ENCODE measurements at places on chromosomes 5 and 9.

- DNase-seq, result no peak
These were observed 62.5 kb downstream of the FRMD3 start for GRCh38 chr9:83475741-83476140.

DNA sequence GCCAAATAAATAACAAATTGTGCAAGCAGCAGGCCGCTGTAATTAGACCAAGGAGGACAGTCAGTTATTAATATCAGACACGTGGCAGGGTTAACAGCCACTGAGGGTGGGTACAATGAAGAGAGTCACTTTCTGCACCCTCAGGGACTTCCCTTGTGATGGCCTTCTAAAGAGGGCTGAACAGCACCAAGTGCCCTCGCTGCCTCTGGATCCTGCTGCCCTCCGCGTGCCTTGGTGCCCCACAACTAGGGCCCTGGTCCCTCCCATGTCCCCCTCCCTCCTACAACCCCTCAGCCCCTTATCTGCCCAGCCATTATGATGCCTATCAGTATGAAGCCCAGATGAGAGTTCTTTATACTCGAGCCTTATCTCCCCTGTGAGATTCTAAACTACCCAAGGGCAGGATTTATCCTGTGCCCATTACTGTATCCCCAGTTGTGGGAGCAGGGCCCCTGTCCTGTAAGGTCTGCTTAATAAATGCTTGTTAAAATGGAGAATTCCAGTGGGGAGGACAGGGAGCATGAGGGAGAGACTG lies 37.3 kb downstream of the PCDH1 start:
- DNase-seq, result no peak

- no peak for DNase-seq
These were observed 473.4 kb downstream of the NTRK2 start for GRCh38 chr9:85142968-85143367.

- no peak for DNase-seq
These were observed 50.6 kb downstream of the LHX2 start for GRCh38 chr9:124062172-124062571.

- DNase-seq, result no peak
These were observed 44.1 kb downstream of the CCL28 start for GRCh38 chr5:43367909-43368669.

- no peak for DNase-seq
These were observed 31.0 kb downstream of the LRRTM2 start for GRCh38 chr5:138844125-138844461.

DNA sequence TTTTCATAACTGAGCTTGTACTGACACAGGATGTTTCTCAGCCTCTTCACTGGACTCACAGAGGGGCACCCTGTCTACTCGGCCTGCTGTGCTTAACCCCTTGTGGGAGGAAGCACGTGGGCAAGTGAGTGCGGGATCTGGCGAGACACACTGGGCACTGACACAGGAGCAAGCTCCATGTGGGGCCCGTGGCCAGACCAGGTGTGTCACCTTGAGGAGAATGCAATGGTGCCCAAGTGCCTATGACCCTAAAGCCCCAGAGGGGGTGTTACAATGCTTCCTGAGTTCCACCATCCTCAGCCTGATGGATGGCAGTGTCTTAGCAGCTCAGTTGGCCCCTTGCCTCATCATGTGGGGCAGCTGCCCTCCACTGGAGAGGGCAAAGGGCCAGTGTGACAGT lies 128.9 kb downstream of the ALDH1A1 start:
- no peak for DNase-seq

- DNase-seq, result no peak
These were observed 699.3 kb upstream of the WWC1 start for GRCh38 chr5:167592114-167592513.

- DNase-seq, result no peak
These were observed 736.9 kb downstream of the TLE1 start for GRCh38 chr9:80952363-80952922.

DNA sequence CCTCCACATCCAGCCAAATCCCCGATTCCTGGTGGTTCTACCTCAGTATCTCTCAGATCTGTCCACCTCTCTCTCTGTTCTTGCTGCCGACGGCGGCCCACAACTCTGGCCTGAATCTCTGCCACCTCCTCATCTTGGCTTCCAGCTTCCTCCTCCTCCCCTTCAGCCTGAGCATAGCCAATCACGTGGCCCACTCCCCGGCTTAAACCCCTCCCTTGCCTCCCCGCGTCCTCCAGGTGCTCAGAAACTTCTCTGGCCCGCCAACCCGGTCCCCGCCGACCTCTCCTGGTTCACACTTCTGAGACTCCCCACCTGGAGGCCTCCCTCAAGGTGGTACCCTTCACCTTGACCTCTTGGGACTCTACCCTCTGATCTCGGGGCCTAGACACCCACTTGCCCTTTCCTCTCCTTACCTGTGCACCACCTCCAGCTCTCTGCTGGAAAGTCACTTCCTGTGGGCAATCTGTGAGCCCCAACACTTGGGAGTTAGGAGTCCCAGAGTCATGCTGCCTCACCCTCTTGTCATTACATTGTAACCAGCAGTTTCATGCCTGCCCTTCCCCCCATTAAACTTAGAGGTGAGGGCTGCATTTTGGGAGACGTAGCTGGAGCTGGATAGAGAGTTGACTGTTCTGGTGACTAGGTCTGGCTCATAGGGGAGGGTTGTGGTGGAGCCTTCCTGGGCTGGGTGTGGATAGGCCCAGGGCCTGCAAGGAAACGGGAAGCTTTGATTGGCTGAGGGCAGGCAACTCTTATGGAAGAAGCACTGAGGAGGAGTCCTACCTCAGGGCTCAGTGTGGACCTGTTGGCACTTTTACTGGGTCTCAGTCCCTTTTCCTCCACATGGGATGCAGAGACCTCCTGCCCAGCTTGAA lies 4.5 kb upstream of the SET start:
- peak; percentile 85 for DNase-seq

GRCh38 chr5:55492449-55492848 lies 42.3 kb downstream of the PLPP1 start:
- DNase-seq, result no peak

DNA sequence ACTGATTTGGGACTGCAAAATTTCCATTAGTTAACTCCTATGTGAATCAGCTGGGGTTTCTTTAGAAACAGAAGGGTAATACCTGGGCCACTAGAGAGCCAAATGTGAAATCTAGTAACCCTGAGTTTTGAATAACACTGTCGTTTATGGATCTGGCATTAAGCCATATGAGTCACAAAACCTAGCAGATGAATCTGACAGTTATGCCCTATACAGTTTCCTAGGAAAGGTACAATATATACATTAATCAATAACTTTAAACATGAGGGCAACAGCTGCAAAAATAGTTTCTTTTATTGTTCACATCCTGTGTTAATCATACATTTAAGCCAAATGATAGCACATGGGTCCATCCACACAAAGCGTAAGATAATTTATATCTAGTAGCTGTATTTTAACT lies 56.9 kb downstream of the PAM start:
- DNase-seq, result no peak

GRCh38 chr9:133855802-133856521 lies 117.8 kb upstream of the SARDH start:
- DNase-seq, result no peak

DNA sequence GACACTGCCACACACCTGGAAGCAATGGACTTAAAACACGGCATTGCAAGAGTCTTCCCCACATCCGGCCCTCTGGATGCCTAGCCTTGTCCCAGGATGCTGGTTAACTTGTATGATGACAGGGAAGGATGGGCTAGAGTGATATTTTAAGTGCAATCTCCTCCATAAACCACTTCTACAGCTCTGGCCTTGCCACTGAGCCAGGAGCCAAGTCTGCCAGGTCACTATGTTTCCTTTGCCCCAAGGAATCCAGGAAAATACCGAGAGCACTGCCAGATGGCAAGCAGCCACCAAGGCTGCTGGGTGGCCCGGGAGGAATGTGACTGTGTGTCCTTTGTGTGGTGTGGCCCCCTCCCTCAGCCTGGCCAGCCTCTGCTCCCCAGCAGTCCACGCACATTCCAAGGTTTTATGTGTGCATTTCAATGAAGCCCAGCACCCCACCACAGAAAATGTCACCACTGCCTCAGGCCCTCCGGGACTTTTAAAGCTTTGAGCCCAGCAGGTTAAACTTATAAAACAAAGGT lies 106.0 kb downstream of the FRMD3 start:
- DNase-seq, result peak; percentile 11

- no peak for DNase-seq
These were observed 62.7 kb downstream of the PCSK5 start for GRCh38 chr9:75953218-75953617.

- DNase-seq, result no peak
These were observed 4.8 kb downstream of the PSMB7 start for GRCh38 chr9:124410321-124410913.

GRCh38 chr9:38026840-38027527 lies 42.0 kb downstream of the SHB start:
- no peak for DNase-seq

GRCh38 chr5:39080168-39080567 lies 6.0 kb upstream of the RICTOR start:
- DNase-seq, result no peak

GRCh38 chr5:154483654-154484392 lies 5.8 kb upstream of the HAND1 start:
- no peak for DNase-seq

- no peak for DNase-seq
These were observed 47.5 kb downstream of the DAB2IP start for GRCh38 chr9:121698627-121699570.

GRCh38 chr5:53542926-53543325 lies 17.5 kb upstream of the NDUFS4 start:
- no peak for DNase-seq

GRCh38 chr9:27431543-27432147 lies 92.4 kb upstream of the IFNK start:
- DNase-seq, result no peak

DNA sequence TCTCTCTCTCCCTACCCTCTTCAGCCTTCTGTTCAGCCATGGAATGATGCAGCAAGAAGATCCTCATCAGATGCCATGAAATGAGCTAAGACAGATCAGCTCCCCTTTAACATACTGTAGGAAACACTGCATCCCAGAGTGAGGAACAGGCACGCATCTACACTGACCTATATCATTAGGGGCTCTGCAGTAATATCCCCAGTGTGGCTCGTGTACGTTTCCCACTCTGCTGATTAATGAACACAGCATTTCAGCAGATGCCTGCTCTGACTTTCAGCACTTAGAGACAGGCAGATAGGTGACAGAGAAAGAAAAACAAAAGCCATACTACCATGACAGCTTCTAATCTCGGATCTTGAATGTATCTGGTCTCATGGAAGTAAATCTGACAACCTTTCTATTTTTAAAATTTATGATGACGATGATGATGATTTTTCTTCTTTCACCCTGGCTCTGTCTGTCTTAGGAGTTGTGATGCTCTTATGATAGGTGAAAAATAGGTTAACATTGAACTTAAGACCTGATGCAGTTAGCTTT lies 750.3 kb downstream of the CDH12 start:
- DNase-seq, result no peak

GRCh38 chr5:84260140-84260539 lies 124.5 kb downstream of the EDIL3 start:
- no peak for DNase-seq

DNA sequence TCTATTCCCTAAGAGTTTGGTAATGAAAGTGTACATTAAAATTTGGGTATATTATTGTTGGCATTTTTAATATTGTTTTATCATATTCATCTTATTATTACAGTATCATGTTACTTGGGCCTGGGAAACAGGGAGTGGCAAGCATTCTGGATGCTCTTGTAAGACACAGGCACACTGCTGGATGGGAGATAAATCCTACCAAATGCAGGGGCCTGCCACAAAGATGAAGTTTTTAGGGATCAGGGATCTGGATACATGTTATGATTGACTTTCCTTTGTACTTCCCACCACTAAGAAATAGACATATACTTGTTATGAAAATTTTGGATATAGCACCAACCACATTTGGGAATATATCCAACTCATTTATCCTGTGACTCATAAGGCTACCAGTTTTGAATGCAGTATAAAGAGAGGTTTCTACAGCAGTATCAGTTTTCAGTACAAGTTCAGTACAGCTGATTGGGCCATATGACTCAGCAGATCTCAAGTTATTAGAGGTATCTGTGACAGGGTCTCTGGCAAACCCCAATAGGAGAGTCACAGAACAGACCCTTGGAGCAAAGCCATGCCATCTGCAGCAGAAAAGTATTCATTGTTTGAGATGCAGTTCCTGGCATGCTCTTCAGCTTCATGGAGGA lies 360.1 kb downstream of the DMAC1 start:
- no peak for DNase-seq

DNA sequence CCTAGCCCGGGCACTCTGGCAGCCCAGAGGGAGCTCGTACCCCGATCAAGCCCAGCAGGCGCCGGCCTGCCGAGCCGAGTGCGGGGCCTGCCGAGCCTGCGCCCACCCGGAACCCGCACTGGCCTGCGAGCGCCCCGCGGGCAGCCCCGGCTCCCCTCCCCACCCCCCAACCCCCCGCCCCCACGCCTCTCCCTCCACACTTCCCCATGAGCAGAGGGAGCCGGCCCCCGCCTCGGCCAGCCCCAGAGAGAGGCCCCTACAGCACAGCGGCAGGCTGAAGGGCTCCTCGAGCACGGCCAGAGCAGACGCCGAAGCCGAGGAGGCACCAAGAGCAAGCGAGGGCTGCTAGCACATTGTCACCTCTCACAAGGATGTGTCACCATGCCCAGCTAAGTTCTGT lies 36.2 kb upstream of the CCDC180 start:
- no peak for DNase-seq

DNA sequence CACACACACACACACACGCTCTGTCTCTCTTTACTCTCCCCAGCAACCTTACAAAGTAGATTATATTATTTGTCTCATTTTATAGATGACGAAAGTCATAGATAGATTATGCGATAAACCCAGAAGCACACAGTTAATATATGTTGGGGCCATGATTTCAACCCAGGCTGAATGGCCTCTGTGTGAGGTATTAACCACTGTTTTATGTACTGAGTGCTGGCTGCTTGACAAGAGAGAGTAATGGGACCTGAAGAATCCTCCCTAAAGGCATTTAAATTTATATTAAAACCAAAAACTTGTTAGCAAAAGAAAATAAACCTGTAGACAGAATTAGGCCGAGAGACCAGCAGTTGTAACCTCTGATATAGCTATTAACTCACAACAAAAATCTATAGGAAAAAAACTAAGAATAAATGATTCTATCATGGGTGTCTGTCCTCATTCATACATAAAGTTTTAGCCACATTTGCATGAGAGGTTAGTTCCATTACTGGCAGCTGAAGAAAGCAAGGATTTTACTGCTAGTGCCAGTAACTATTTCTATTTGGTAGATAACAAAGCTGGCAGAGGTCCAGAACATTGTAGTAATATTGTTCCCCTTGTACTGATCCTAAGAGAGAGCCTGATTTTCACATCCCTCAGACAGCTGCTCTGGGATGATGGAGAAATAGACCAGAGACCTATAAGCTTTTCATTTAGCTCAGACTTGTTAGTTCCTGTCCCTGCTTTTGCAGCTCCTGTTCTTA lies 250.9 kb downstream of the ADGRV1 start:
- no peak for DNase-seq

DNA sequence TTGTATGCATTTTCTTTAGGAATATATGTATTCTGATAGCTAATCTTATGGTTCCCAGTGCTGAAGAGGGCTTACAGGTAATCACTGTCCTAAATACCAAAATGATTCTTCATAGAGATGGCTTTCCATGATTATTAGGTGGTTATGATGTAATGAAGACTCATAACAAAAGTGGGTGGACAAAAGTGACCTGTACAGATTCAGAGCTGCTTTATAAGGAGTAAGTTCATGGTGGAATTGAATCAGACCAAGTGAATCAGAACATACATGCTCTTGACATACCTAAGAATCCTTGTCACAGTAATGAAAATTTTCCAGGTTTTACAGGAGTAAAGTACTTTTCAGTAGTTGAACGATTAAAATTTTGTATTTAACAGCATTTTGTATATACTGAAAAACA lies 105.6 kb downstream of the NIPBL start:
- no peak for DNase-seq
